NCI-H460 (cell line): ENCODE measurements at places on chromosomes 1 and 21. TPM values are rescaled to one million over a fixed set of nuclear protein-coding genes. Genes with fewer than 3 reads are reported as not detected.

DNA sequence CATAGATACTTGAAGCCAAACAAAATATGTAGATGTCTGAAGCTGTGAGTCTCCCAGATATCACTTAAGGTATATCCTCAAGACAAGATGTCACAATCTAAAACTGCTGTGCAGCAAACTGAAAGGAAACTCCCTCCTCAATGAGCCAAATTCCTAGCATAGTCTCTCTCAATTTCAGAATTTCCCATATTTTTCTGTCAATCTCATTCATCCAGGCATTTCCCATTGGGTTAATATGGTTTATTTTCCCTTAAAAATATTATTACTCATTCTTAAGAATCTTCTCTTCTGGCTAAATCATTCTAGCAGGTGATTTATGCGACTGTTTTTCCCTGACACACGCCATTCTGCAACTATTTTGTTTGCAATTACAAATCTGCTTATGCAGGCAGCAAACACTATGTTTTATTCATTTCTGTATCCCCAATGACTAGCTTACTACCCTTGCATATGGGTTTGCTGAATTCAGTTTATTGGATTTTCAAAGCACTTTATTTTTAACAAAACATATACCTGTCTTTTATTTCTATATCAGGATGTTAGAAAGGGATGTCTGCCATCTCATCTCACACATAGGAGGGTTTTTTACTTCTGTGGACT, 69.9 kb downstream of the TNFSF4 start:
- no peak for DNase-seq

- DNase-seq = peak; percentile 79
Observed at GRCh38 chr1:224929335-224930237, at the start of gene DNAH14. Gene DNAH14, plus strand, starts transcription at chr1:224929675. Its CDS starts 23,028 bp downstream, at chr1:224952703.

DNA sequence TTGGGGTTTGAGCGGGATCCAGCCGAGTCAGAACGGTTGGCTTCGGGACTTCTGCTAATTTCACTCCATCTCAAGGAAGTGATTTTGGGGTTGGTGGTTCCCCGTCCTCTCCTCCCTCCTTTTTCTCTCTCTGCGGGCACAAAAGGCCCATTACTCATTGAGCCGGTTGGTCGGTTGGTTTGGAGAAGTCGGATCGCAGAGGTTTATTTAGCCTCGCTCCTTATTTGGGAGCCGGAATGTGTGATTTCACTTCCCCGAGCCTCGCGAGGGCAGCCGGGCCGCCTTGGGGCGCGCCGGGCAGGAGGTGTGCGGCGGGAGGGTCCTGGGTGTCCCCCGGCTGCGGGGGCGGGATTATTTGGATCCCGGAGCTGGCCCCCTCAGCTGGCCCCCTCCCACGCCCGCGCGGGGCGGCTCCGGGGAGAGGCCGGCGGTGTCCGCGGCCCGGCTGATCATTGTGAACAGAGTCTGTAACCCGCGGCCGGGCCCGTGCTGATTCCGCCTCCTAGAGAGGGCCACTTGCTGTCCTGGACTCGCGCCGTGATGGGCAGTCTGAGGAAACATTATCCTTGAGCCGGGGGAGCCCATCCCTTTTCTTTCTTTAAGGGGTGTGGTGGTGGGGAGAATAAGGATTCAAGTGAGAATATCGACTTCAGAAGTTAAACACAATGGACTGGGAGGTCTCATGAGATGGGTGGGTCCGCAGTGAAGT, 1.2 kb downstream of the MAPKAPK2 start:
- peak; percentile 33 for DNase-seq

DNA sequence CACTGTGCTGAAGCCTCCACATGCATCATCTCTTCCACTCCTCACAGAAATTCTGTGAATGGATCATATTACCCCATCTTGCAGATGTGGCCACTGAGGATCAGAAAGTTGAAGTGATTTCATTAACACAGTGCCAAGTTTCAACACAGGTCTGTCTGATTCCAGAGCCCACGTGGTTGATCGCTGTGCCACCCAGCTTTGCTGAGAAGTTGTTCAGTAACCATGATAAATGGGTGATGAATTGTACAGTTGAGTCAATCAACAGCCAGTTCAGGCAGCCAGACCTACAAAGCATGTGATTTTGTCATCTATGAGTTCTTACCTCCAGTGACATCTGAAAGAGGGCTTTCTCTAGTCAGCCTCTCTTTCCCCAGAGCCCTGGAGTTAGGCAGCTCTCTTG, 61.8 kb upstream of the GRHL3 start:
- no peak for DNase-seq

DNA sequence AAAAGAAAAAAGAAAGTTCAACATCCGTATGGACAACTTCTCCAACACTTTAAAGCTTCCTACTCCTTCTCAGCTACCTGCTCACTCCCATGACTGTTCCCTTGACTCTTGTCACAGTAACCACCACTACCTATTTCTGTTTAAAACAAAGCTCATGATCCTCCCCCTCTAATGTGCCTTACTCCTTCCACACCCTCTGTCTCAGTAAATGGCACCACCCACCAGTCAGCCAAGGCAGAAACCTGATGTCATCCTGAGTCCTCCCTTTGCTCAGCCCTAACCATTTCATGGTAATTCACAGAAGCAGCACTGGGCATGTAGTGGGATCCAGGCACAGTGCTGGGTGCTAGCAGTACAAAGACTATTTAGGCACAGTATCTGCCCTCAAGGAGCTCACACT, 63.0 kb upstream of the PPM1J start:
- DNase-seq = no peak

Gene DYNLT5
- not detected in 2 replicates for total RNA-seq

Gene SUSD4
- not detected in 2 replicates for total RNA-seq

Gene CAMK2N1
- total RNA-seq = 2.0 and 2.2 TPM in 2 replicates

Gene S100A7A
- total RNA-seq = not detected in 2 replicates

Gene FMN2
- 6.4 and 7.5 TPM in 2 replicates for total RNA-seq

Gene RPS8
- total RNA-seq = 2,929 and 2,948 TPM in 2 replicates
